ENCODE measurements at places on chromosomes 6 and 20.

DNA sequence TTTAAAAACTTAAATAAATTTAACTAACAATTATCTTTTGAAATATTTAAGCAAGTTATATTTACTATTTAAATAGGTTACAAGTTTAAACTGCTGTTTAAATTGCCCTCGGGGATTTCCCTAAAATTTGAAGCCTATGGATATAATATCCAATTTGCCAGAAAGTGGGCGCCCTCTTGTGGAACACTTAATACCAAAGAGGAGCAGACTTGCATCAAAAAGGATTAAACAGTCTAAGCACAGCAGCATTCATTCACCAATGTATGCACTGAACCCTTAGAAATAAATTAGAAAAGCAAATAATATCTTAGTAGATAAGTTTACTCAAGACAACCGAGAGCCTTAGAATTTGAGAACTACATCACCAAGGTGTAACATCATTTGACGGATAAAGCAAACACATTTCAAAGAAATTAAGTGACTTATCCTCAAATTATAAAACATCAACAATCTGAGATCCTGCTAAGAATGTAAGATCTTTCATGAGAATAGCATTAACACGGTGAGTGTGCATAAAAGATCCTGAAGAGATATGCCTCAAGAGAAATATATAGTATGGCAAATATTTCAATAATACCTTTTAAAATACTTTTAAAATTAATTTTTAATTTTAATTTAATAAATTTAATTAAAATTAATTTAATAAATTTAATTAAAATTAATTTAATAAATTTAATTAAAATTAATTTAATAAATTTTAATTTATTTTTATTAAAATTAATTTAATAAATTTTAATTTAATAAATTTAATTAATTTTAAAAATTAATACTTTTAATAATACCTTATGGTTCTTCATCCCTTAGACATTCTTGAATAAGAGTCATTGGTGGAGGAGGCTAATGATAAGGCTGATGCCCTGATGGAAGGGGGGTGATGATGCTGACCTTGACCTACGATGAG, 11.5 kb upstream of the MEP1A start:
- DNase-seq = no peak

- DNase-seq = no peak
These were observed 26.2 kb upstream of the HDAC2 start for GRCh38 chr6:113997116-113997515.

DNA sequence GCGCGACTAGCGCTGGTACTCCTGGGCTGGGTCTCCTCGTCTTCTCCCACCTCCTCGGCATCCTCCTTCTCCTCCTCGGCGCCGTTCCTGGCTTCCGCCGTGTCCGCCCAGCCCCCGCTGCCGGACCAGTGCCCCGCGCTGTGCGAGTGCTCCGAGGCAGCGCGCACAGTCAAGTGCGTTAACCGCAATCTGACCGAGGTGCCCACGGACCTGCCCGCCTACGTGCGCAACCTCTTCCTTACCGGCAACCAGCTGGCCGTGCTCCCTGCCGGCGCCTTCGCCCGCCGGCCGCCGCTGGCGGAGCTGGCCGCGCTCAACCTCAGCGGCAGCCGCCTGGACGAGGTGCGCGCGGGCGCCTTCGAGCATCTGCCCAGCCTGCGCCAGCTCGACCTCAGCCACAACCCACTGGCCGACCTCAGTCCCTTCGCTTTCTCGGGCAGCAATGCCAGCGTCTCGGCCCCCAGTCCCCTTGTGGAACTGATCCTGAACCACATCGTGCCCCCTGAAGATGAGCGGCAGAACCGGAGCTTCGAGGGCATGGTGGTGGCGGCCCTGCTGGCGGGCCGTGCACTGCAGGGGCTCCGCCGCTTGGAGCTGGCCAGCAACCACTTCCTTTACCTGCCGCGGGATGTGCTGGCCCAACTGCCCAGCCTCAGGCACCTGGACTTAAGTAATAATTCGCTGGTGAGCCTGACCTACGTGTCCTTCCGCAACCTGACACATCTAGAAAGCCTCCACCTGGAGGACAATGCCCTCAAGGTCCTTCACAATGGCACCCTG, 1.6 kb downstream of the TPBG start:
- DNase-seq = no peak

DNA sequence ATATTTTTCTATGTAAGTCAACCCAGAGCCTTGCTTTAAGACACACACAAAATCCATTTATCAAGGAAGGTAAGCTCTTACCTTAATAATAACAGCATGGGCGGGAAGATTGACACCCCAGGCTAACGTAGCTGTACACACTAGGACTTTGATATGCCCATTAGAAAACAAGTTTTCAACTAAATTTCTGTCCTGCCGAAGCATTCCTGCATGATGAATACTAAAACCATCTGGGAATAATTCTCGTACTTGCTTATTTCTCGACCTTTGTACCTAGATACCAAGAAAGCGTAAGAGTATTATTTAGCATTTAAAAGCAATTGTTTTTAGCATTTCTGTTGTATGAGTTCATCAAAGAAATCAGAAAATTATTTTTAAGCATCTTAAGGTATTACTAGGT, 197.5 kb upstream of the SIM1 start:
- DNase-seq = no peak

- no peak for DNase-seq
These were observed 33.0 kb downstream of the FOXP4 start for GRCh38 chr6:41579088-41579610.

- DNase-seq = no peak
These were observed 15.9 kb downstream of the IFNGR1 start for GRCh38 chr6:137203256-137203655.

Measured in NCI-H1417 treated with DMSO at 0.1 percent for 48 hours (cell line).